ENCODE measurements at places on chromosomes 5 and 9. TPM values are rescaled to one million over a fixed set of nuclear protein-coding genes. Genes with fewer than 3 reads are reported as not detected.

GRCh38 chr9:70576116-70576515 is 161.7 kb upstream of the KLF9 start:
- H3K27ac ChIP-seq: no peak overlapping the region
- no peak for DNase-seq
- H3K36me3 ChIP-seq: no peaks in the 10 kb centered on the region
- no peaks in the 10 kb centered on the region for H3K4me1 ChIP-seq
- no peaks in the 10 kb centered on the region for H3K27me3 ChIP-seq
- no peak overlapping the region for H3K4me3 ChIP-seq

GRCh38 chr9:82201196-82201595 is 212.6 kb downstream of the SPATA31D1 start:
- no peak overlapping the region for H3K4me3 ChIP-seq
- DNase-seq: no peak
- H3K4me1 ChIP-seq: no peaks in the 10 kb centered on the region
- no peaks in the 10 kb centered on the region for H3K27me3 ChIP-seq
- no peaks in the 10 kb centered on the region for H3K36me3 ChIP-seq

- H3K4me3 ChIP-seq: no peak overlapping the region
- H3K4me1 ChIP-seq: no peaks in the 10 kb centered on the region
- no peaks in the 10 kb centered on the region for H3K27me3 ChIP-seq
- no peak overlapping the region for H3K27ac ChIP-seq
These were observed 69.6 kb upstream of the PJA2 start for GRCh38 chr5:109479260-109479860.

GRCh38 chr9:33952066-33952465 is 96.6 kb downstream of the UBAP2 start:
- no peak for DNase-seq
- no peak overlapping the region for H3K27ac ChIP-seq
- H3K36me3 ChIP-seq: peaks cover 5% of the 10 kb centered on the region
- no peaks in the 10 kb centered on the region for H3K27me3 ChIP-seq
- no peaks in the 10 kb centered on the region for H3K4me1 ChIP-seq

PCDHGA10 gene
- total RNA-seq: 0.35 TPM

- H3K4me1 ChIP-seq: no peaks in the 10 kb centered on the region
- no peak overlapping the region for H3K27ac ChIP-seq
- DNase-seq: no peak
- H3K27me3 ChIP-seq: no peaks in the 10 kb centered on the region
- H3K4me3 ChIP-seq: no peak overlapping the region
These were observed 443.4 kb upstream of the TRPC7 start for GRCh38 chr5:136808756-136809155.

CHSY3 gene
- not detected for total RNA-seq

DNA sequence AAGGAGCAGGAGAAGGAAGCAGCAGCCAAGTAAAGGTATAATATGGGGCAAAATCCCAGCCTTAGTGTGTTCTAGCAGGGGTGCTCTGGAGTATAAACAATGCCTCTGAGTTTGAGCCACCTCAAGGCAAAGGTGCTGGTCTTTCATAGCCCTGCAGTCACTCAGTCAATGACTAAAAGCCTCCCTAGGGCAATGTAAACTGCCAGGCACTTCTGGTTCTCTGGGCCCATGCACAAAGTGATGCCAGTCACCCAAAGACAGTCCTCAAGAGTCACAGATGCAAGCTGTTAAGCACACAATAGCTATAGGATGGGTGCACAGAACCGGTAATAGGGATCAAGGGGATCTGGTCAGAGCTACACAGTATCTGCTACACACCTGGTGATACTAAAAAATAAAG is 12.6 kb downstream of the ZBTB5 start:
- no peak for DNase-seq
- no peak overlapping the region for H3K27ac ChIP-seq
- H3K4me3 ChIP-seq: no peak overlapping the region
- no peaks in the 10 kb centered on the region for H3K36me3 ChIP-seq

DNA sequence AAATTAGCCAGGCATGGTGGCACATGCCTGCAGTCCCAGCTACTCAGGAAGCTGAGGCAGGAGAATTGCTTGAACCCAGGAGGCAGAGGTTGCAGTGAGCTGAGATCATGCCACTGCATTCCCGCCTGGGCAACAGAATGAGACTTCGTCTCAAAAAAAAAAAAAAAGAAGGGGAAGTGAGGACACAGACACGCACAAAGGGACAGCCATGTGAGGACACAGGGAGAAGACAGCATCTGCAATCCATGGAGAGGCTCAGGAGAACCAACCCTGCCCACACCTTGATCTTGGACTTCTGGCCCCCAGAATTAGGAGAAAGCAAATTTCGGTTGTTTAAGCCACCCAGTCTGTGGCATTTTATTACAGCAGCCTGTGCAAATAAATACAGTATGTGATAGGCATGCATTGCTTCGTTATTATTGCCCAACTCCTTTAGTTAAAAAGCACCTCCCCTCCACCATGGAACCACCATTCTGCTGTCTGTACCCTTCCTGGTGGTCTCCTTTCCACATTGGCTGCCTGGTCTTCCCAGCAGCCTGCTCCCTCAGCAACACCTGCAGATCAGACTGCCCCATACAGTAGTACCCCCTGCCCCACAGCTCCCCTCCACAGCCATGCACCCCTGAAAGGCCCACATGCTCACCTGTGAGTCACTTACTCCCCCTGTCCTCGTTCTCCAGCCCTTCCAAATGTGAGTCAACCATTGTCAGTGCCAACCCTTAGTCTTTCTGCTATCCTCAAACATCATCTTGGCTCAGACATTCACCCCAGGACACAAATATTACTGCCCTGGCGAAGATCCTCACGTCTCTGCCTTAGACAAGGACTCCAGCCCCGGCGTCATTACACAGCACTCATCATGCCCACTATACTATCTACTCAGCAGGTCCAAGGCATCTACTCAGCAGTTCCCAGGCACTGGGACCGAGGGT is 128.8 kb downstream of the ROR2 start:
- no peak overlapping the region for H3K4me3 ChIP-seq
- H3K27ac ChIP-seq: no peak overlapping the region
- DNase-seq: no peak
- no peaks in the 10 kb centered on the region for H3K36me3 ChIP-seq
- H3K27me3 ChIP-seq: no peaks in the 10 kb centered on the region

- no peak overlapping the region for H3K27ac ChIP-seq
- peaks cover 15% of the 10 kb centered on the region for H3K4me1 ChIP-seq
- no peak overlapping the region for H3K4me3 ChIP-seq
- H3K36me3 ChIP-seq: peaks cover 27% of the 10 kb centered on the region
- H3K27me3 ChIP-seq: no peaks in the 10 kb centered on the region
These were observed 129.5 kb downstream of the RGS3 start for GRCh38 chr9:113592876-113593575.

DNA sequence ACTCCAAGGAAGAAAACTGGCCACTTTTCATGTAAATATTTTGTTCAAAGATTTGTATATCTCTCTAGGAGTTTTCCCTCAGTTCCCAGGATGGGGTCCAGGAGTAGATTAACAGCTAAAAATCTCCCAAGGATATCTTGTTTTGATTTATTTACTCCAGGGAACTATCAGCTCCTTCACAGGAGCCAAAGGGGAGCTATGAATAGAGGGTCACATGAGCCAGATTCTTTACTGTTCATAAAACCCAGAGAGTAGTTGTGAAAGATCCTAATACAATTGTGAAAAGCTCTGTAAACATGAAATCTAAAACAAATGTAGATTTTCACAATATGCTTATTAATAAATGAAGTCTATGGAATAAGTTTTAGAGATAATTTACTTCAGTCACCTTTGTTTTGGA is 16.9 kb downstream of the DIMT1 start:
- no peak overlapping the region for H3K27ac ChIP-seq
- H3K4me3 ChIP-seq: no peak overlapping the region

DNA sequence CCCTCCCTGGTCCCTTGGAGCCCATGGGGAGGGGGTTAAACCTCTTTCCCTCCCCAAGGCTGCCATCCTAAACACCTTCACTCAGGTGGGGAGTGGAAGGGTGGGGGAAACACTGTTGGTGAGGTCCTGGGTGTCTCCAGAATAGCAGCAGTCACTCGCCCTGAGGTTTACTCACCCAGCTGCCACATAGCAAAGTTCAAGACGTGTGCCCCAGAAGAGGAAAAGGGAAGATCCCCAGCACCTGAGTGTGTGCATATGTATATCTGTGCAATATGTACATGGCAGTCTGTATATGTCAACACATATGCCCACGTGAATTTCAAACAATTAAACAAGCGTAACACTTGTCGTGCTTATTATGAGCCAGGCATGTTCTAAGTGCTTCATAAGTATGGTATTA is 31.3 kb upstream of the SMU1 start:
- H3K4me1 ChIP-seq: no peaks in the 10 kb centered on the region
- H3K27ac ChIP-seq: no peak overlapping the region
- DNase-seq: no peak
- peaks cover 13% of the 10 kb centered on the region for H3K36me3 ChIP-seq
- H3K27me3 ChIP-seq: no peaks in the 10 kb centered on the region

GRXCR2 gene
- not detected for total RNA-seq

GRCh38 chr5:122435234-122435633 is 123.2 kb downstream of the SNCAIP start:
- H3K27me3 ChIP-seq: no peaks in the 10 kb centered on the region
- no peaks in the 10 kb centered on the region for H3K36me3 ChIP-seq
- no peak for DNase-seq
- no peak overlapping the region for H3K27ac ChIP-seq

OR1Q1 gene
- not detected for total RNA-seq

CD274 gene
- total RNA-seq: 23.0 TPM

- no peaks in the 10 kb centered on the region for H3K36me3 ChIP-seq
- no peaks in the 10 kb centered on the region for H3K4me1 ChIP-seq
- no peak overlapping the region for H3K4me3 ChIP-seq
- no peak overlapping the region for H3K27ac ChIP-seq
- H3K27me3 ChIP-seq: no peaks in the 10 kb centered on the region
These were observed 26.9 kb upstream of the OLFM1 start for GRCh38 chr9:135060461-135061116.

ARHGEF37 gene
- total RNA-seq: 1.3 TPM

GRCh38 chr9:93819905-93820304 is 135.2 kb downstream of the BARX1 start:
- H3K36me3 ChIP-seq: no peaks in the 10 kb centered on the region
- no peaks in the 10 kb centered on the region for H3K27me3 ChIP-seq
- no peak overlapping the region for H3K4me3 ChIP-seq
- no peak for DNase-seq
- H3K27ac ChIP-seq: no peak overlapping the region
- H3K4me1 ChIP-seq: no peaks in the 10 kb centered on the region

Measured in CD4-positive, alpha-beta memory T cell (primary cell).